NCI-H1436 treated with DMSO at 0.1 percent for 48 hours (cell line): ENCODE measurements at places on chromosomes 13 and 19.

DNA sequence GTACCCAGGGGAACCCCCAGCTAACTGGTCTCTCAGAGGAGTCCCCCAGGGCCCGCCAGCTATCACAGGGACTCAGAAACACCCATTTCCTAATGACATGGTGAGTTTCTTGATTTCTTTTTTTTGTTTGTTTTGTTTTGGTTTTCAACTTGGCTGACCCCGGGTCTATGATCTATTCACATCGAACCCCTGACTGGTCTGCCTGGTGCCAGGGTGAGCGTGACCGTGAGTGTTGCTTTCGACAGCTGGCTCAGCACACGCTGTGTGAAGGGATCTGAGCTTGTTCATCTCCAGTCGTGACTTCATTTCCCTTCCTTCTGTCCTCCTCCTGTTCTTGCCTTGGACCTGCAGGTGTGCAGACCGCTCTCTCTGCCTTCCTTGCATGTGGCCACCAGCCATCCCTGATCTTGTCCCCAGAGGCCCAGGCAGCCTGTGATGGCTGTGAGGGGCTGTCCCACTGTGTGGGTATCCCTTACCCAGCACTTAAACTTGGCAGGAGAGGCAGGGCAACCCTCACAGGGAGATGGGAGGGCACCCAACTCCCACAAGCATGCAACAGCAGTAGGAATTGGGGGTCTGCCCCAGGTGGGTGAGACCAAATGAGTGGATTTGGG is 26.2 kb downstream of the TMEM161A start:
- DNase-seq = no peak

GRCh38 chr19:35879770-35880317 is 11.5 kb downstream of the APLP1 start:
- no peak for DNase-seq

DNA sequence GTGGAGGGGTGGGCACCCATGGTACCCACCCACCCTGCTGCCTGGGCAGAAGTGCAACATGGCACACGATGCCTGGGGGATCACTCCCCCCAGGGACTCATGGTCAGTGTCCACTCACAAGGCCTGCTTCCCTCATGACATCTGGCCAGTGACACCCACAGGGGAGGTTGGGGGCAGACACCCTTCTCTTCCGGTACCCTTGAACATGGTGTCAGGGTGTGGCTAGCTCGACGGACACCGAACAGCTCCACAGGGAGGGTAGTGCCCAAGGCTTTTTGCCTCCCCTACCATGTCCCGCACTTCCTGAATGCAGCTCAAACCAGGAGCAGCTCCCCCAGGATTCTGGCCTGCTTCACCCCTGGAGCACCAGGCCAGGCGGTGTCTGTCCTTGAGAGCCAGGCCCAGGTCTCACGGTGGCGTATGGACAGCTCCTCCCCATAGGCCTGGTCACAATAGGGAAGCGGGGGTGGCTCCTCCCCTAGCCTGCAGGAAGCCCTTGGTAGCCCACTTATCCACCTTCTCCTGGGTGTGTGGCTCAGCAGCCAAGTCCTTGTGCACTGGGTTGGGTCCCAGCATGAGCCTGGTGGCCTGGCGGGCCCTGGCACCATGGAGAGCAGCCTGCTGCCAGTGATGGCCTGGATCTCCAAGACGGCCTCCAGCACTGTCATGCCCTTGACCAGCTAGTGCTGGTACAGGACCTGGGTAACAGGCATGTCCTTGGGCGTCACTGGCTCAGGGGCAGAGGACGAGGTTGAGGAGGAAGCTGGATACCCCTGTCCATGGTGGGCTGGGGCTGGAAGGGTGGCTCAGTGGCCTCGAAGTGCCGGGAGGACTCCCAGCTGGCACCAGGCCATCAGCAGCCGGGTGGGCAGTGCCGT is 7.8 kb downstream of the ACP4 start:
- no peak for DNase-seq

- no peak for DNase-seq
These were observed 150.7 kb downstream of the NBEA start for GRCh38 chr13:35092751-35093150.

- no peak for DNase-seq
These were observed 26.4 kb upstream of the EHD2 start for GRCh38 chr19:47686679-47687450.

DNA sequence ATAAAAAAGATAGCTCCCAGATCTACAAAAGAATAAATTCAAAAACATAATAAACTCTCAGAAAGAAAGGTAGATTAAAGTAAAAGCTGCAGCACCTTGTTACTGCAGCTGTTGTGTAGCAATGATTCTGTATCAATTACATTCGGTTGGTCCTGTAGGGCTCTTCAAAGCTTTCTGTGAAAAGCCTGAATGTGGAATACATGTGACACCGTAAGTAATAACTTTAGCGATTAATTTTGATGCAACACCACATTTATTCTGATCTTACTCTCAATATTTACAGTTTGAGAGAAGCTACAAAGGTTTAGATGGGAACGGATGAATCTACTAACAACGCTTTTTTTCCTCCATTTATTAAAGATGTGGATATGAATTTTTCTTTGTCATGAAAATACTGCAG is 279.2 kb downstream of the DACH1 start:
- DNase-seq = peak; percentile 19

DNA sequence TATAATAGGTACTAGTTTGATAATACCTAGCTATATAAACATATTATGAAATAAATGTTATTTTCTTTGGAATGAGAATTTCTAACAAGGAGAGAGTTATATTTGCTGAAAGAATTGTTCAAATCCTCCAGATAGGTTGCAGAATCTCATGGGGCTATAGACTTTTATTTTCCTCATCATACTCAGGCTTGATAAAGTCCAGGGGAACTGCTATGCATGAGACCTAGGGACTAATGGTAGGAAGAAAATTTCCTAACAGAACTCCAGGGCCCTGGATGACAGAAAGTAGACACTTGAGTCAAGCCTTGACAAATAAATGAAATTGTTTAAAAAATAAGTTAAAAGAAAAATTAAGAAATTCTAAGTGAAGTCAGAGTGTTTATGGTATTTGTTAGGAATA is 138.5 kb upstream of the DACH1 start:
- no peak for DNase-seq

DNA sequence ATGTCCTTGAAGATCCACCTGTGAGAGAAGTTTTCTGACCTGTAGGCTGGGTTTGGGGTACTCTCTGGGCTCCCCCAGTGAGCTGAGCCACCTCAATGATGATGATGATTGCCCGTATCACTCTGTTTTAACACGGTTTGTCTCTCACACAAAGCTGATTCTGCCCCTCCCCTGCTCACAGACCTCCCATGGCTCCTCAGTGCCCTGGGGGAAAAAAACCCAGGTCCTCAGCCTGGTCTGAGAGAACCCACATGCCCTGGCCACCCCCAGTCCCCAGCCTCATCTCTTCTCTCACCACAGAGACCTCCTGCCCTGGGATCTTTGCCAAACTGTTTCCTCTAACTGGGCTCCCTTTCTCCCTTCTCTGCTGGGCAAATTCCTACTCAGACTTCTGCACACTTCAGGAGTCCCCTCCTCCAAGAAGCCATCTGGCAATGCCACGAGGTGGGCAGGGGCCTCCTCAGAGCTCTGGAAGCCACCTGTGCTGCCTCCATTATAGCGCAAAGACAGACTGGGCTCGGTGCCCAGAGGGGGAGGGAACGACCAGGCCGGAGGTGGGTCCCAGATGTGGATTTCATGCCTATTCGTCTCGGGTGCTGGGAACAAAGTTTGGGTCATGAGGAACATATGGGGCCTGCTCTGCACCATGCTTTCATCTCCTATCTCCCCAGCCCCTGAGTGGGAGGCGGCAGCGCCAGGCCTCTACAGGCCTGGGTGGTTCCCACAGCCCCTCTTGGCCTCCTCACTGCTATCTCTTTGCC is 8.5 kb upstream of the CA11 start:
- DNase-seq = no peak

DNA sequence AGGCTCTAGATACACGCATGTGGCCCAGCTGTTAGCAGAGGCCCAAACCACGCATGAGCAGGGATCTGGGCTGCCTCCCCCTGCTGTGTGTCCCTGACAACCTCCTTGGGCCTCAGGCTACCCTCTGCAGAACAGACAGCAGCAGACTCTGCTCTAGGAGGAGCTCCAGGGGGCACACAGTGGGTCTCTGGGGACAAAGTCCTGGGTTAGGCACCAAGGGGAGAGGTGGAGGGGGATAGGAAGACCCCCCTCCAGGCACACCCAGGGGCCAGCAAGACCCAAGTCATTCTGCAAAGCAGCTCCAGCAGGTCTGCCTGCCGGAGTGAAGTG is 8.0 kb downstream of the TINCR start:
- no peak for DNase-seq

DNA sequence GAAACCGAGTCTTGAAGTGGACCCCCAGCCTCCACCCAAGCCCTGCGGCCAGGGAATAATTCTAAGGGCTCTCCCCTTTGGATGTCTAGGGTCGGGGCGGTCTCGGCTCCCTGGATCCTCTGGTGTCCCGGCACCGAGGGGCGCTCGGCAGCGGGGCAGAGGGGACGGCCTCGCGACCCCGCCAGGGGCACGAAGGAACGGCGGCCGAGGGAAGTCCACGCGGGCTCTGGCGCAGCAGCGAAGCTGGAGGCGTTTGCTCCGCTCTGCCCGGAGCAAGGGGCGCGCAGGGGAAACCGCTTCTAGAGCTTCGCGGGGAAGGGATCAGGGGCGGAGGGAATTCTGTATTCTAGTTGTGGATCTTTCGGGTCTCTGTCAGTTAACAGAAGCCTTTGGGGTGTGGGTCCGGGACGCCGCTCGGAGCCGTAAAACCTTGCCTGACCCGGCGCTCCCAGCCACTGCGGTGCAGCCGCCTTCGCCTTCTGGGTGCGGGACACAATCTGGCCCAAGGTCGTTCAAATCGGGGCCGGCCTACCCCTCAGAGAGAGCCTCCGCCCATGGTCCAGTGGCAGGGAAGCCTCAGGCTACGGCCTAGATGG is 118.2 kb downstream of the KCNRG start:
- no peak for DNase-seq

- no peak for DNase-seq
These were observed 108.2 kb downstream of the SGCG start for GRCh38 chr13:23288995-23289394.

GRCh38 chr13:34555988-34556387 is 386.1 kb upstream of the NBEA start:
- no peak for DNase-seq

- no peak for DNase-seq
These were observed 334.8 kb downstream of the SLC7A1 start for GRCh38 chr13:29260684-29261083.

DNA sequence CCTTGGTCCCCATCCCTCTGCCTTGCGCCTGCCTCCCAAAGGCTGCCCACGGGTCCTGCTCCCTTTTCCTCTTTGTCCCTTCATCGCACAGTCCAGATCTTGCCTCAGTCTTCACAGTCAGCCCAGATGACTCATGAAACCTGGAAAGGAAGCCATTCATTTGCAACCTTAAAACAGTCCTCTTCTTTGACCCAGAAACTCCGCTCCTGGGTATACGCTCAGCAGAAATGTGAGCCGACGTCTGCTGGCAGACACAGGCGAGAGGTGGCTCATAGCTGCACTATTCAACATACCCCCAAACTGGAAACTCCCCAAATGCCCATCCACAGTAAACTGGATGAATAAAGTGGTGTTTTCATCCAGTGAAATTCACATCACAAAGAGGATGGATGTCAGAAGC is 13.6 kb upstream of the PEPD start:
- DNase-seq = no peak

DNA sequence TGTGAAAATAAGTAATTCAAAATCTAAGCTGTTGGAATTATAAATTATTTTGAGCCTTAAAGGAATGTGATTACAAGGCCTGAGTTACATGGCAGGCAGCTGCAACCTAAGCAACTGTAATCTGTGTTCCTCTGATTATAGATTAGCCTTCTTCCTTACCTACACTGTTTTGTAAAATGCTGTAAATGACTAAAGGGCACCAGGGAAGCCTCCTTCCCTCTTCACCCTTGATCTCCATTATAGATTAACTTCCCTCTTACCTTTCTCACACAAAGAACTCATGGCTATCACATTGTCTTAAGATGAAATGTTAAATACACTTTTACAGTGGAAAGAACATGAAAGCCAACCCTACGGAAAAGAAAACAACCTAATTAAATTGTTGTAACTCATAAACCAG is 423.7 kb upstream of the KLF12 start:
- no peak for DNase-seq

DNA sequence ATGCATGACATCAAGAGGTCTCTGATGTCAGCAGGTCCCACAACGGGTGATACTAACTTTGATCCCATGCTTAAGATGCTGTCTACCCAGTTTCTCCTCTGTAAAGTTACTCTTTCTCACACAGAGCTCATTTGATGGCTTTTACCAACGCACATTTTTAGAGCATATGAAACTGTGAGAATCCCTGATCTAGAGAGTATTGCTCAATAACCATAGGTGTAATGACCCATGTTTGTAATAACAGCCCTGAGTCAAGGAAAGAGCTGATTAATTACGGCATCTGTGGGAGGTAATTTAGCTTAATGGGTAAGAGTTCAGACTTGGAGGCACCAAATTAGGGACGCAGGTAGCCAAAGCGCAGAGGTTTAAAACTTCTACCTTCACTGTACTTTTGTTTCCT is 18.0 kb upstream of the IZUMO2 start:
- no peak for DNase-seq

GRCh38 chr13:101139081-101139480 is 277.2 kb downstream of the NALCN start:
- DNase-seq = no peak

DNA sequence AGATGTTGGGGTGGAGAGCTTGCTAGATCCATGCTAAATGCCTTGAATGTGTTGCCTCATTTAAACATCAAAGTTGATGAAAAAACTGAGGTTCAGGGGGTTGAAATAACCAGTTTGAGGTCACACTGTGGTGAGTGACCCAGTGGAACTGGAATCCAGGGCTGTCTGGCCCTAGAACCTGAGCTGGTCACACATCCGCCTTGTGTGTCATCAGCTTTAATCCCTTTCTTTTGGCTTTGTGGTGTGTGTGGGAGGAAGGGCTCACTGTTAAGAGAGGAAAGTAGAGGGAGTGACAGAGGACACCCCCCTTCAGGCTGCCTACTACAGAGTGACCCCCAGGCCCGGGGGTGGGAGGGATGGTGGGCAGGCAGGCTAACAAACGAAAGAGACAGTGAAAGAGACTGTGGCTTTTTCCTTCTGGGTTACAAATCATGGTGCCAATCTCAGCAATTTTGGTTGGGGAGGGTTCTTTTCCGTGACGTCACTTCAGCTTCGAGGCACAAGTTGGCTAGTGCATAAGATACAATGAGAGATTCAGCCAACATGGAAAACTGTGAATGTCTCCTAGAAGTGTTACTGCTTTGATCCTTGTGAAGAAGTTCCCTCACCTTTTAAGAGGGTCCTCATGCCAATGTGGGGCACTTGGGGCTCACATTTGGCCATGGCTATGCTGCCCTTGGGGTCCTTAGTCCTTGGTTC is 164.9 kb downstream of the DLEU7 start:
- no peak for DNase-seq

DNA sequence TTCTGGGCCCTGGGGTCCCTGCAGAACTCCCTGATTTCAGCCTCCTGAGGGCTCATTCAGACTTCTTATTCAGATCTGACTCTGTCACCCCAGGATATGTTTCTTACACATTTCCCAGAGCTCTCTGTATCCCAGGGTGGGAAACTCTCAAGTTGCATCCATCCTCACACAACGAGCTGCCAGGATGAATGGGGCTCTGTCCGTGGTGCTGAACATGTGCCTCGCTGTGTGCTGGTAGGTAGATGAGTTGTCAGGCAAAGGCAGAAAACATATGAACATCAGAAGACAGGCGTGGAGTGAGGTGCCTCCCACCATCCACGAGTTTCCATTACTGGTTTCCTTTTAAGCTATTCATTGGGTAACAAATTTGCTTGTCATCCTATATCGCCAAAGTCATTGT is 11.4 kb upstream of the IGFL1 start:
- DNase-seq = no peak
